ENCODE measurements at places on chromosomes 12 and 14. TPM values are rescaled to one million over a fixed set of nuclear protein-coding genes. Genes with fewer than 3 reads are reported as not detected.

The RND1 gene
- total RNA-seq: not detected

The CD163 gene
- not detected for total RNA-seq

The ACRBP gene
- total RNA-seq: 0.49 TPM

The PROX2 gene
- not detected for total RNA-seq

The PELI2 gene
- total RNA-seq: 14.0 TPM

The TPH2 gene
- total RNA-seq: not detected

The TOMM20L gene
- total RNA-seq: not detected

The KRT77 gene
- total RNA-seq: not detected

The MUCL1 gene
- not detected for total RNA-seq

The MSI1 gene
- total RNA-seq: not detected

The MAP1LC3B2 gene
- total RNA-seq: not detected

The MYH6 gene
- total RNA-seq: not detected

The ADAMTS20 gene
- total RNA-seq: not detected

The PZP gene
- not detected for total RNA-seq

The OR4E2 gene
- total RNA-seq: not detected

The ACADS gene
- total RNA-seq: 7.5 TPM

The SPIC gene
- not detected for total RNA-seq

The CRIP2 gene
- 32.9 TPM for total RNA-seq

The CLEC1B gene
- total RNA-seq: not detected

The LALBA gene
- not detected for total RNA-seq

The AQP6 gene
- not detected for total RNA-seq

The STAB2 gene
- total RNA-seq: 0.08 TPM
